ENCODE measurements at places on chromosomes 16 and 17.

DNA sequence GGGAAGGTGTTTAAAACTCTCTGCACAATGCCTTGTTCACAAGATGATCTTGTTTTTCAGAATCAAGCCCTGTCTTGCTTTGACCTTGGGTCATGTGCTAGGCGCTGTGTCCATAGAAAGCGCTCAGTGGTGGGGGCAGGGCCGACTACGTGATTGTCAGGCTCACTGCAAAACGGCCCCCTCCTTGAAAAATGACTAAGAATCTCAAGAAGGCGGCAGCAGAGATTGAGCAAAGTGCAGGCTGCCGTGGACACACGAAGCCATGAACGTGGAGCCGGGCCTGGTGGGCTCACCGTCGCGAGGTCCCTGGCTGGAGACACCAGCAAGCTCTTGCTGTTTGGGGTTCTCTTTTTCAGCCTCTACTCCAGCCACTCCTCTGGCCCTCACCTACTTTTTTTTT, 10.2 kb downstream of the ATP2C2 start:
- no peak for DNase-seq

GRCh38 chr16:84752600-84752999, 52.8 kb downstream of the USP10 start:
- no peak for DNase-seq

DNA sequence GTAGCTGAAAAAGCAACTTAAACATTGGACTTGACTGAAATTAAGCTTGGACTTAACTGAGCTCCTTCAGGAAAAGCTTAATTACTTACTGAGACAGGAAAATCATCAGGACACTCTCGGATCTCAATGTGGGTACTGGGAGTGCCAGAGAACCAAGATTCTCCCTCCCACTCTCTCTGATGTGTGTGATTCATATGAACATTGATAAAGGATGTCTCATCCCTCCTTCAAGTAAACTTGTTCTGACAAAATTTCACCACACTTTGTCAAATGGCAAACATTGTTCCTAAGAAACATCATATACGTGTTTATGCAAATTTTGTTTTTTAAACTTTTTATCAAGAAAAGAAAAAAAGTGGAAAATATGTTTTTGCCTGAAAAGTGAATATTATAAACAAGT, 4.1 kb upstream of the SLFN5 start:
- DNase-seq, result no peak

DNA sequence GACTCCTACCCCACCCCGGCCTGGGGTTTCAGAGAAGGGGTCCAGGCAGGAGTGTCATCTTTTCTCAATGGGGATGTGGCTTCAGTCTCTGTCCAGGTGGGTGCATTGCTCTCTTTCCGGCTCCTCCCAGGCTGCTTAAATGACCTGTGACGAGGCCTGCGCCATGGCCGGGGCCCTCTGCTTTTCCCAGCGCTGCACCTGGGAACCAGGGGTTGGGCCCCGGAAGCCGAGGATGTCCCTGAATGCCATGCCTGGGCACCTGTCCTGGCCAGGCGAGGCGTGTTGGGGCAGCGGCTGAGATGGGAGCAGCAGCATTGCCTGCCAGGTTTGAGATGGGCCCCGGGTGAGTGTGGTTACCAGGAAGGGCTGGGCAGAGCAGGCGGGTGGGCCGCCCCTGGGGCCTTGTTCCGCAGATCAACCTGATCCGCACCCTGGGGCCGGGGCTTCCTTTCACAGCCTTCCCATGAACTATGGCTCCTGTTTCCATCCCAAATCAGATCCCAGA, 147.4 kb downstream of the SEC14L1 start:
- DNase-seq, result no peak

DNA sequence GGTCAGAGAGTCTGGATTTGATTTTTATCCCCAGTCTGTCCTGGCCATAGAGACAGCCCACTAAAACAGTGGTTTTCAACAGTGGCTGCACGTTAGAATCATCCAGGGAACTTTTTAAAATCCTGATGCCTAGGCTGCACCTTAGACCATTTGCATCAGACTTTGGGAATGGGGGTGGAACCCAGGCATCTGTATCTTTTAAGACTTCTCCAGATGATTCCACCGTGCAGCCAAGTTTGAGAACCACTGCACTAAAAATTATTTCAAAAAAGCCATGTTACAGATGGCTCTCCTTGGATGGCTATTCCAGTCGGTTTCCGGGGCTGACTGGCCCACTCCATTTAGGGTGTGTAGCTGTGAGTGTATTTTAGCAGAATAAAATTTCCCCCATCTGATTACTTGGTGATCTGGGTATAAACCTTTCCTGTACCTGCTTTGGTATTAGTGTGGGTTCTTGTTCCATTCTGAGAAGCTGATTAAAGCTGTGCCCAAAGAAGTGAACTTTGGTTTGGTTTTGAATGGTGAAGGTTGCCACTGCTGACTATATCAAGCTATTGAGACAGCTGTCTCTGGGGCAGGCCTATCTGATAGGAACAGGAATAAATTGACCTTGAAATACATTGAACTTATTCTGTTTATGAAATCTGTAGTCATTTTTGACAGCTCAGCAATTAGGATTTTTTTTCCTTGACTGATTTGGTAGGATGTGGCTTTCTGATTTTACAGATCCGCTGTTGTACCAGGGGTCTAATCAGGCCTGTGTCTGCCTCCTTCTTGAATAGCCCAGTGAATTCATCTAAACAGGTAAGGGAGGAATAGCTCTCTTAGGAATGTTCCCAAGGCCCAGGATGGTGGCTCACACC, 1.3 kb downstream of the ATP5MC1 start:
- DNase-seq, result no peak

DNA sequence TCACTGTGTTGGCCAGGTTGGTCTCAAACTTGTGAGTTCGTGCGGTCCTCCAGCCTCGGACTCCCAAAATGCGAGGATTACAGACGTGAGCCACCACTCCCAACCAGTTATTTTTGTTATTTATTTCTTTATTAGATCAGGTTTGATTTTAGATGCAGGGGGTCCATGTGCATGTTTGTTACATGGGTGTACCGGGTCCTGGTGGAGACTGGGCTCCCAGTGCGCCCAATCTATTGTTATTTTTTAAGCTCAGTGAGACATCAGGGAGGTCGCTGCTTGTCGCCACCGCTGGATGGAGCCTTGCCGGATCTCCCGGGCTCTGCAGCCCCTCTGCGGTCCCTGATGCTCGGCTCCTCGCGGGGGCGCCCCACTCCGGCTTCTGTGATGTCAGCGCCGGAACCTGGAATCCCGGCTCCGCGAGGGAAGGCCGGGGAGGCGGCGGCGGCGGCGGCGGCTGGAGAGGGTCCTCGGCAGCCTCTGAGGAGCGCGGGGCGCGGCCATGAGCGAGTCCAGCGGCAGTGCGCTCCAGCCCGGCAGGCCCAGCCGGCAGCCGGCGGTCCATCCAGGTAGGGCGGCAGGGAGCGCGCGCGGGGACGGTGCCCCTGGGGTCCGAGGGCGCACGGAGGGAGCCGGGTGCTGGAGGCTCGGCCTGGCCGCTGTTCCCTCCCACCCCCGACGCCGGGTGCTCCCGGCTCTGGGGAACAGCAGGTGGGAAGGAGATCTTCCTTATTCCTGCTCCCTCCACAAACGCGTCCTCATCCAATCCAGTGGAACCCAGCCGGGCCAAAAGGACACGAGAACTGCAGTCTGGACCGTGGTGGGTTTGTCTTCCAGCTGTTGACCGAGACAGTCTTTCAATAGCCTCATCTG, at the start of gene TMC7:
Gene TMC7 (plus strand): TSS at position 370 of the 870 bp plus-strand sequence. CDS start 130 bp downstream, at position 500.
- DNase-seq, result no peak

DNA sequence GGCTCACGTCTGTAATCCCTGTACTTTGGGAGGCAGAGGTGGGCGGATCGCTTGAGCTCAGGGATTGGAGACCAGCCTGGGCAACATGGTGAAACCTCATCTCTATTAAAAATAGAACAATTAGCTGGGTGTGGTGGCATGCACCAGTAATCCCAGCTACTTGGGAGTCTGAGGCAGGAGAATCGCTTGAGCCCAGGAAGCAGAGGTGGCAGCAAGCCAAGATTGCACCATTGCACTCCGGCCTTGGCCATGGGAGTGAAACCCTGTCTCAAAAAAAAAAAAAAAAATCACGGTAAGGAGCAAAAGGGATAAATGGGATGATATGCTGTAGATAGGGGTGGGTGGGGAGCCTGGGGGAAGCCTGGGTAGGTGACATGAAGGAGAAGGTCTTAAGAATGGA, 20.4 kb upstream of the TMEM98 start:
- DNase-seq, result no peak

All from CD4-positive, alpha-beta T cell treated with Interleukin-10 for 1 hour (primary cell).